ENCODE measurements at places on chromosomes 12 and 14. TPM values are rescaled to one million over a fixed set of nuclear protein-coding genes. Genes with fewer than 3 reads are reported as not detected.

DNA sequence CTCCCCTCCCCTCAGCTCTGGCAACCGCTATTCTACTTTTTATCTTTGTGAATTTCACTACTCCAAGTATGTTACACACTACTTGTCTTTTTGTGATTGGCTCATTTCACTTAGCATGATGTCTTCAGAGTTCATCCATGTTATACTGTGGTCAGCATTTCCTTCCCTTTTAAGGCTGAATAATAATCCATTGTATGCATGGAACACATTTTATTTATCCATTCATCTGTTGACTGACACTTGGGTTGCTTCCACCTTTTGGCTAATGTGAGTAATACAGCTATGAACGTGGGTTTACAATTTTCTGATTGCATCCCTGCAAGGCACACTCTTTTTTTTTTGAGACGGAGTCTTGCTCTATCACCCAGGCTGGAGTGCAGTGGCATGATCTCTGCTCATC, 53.0 kb upstream of the FUT8 start:
- no peak for DNase-seq

GRCh38 chr14:84581041-84581440, 948.9 kb upstream of the FLRT2 start:
- no peak for DNase-seq

GRCh38 chr14:88384718-88385117, 739 bp upstream of the SPATA7 start:
- DNase-seq: no peak

DNA sequence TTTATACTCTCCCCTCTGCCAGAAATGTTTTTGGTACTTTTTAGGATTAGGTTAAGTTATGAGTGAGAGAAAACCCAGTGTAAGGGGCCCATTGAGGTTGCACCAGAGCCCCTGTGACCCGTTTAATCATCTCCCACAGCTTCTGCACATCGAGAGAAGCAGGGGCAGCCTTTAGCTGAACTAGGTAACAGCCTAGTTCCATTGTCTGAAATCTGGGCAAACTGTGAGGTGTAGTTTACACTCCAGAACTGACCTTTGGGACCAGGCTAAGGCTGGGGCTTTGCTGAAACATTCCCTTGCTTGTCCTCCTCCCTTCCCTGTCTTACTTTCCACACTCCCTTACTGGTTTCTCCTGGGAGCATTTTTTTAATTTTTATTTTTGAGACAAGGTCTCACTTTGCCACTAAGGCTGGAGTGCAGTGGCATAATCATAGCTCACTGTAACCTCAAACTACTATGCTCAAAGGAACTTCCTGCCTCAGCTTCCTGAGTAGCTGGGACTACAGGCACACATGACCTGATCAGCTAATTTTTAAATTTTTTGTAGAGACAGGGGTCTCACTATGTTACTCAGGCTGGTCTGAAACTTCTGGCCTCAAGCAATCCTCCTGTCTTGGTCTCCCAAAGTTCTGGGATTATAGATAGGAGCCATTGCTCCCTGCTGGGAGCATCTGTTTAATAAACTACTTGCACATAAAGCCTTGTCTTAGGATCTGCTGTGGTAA, 25.9 kb upstream of the DHRS2 start:
- DNase-seq: no peak

DNA sequence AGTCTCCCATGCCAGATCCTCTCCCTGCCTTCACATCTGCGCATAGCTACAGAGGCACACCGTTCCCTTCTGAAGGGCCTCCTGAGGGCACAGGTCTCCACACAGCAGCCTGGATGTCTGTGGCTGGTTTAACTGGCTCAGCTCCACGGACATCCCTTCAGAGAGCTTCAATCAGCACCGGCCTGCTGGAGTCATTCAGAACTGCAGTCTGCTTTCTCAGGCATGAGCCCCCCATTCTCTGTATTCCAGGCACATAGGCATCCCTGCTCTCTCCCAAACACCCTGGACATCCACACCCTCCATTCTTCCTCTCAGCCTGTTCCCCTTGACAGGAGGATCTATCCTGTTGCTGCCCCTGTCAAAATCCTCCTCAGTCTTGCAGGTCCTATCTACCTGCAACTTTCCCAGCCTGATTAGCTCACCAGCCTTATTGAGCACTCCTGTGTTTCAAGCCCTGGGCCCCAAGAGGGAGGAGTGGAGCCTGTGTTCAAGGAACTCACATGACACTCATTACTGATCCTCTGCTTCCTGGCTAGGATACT, 2.9 kb upstream of the DHRS2 start:
- no peak for DNase-seq

DNA sequence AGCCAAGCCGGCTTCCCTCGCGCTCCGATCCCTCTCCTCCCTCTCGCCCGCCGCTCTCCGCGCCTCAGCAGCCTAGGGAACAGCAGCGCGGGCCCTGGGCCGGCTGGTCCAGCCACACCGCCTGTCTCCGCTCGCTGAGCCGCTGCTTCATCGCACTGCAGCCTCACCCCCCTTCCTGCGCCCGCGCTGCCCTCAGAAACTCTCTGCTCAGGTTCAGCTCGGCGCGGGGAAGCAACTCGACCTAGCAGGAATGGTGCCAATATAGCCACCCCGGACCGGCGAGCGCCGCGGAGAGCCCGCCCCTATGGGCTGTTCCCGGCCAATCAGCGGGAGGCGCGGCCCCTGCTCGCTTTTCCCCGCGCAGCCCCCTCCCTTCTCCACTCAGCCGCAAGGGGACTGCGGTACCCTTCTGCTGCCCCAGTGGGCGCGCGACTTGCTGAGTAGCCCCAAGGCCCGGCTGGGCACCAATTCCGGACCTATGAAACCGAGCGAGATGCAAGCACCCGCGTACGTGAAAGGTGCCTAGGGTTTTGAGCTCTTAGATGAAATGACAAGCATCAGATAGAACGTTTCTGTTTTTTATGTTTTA, at the start of gene ADAMTS20:
Gene ADAMTS20, minus strand, starts transcription at position 233 of the 589 bp plus-strand sequence. CDS start 282 bp downstream, outside the sequence.
- no peak for DNase-seq

- no peak for DNase-seq
Observed at GRCh38 chr14:105139212-105139825, 29.3 kb downstream of the JAG2 start.

CLEC4C gene
- total RNA-seq: not detected

NR4A1 gene
- 1,106 TPM for total RNA-seq

WDHD1 gene
- total RNA-seq: 1.4 TPM

Data from omental fat pad (tissue), 4 donors.